ENCODE measurements at places on chromosomes 13 and 19. TPM values are rescaled to one million over a fixed set of nuclear protein-coding genes. Genes with fewer than 3 reads are reported as not detected.
A peak's percentile ranks its signal among the peaks of the same experiment; 100 is the strongest.

CD70 gene
- polyA plus RNA-seq, result not detected

PROZ gene
- polyA plus RNA-seq, result 0.17 TPM

MBD3L1 gene
- not detected for polyA plus RNA-seq

HS6ST3 gene
- polyA plus RNA-seq, result 0.23 TPM

EXOC3L2 gene
- polyA plus RNA-seq, result 3.0 TPM

CDC42EP5 gene
- polyA plus RNA-seq, result 32.7 TPM

- DNase-seq, result no peak
Measured at GRCh38 chr19:44823373-44823698, 14.4 kb downstream of the BCAM start.

DNA sequence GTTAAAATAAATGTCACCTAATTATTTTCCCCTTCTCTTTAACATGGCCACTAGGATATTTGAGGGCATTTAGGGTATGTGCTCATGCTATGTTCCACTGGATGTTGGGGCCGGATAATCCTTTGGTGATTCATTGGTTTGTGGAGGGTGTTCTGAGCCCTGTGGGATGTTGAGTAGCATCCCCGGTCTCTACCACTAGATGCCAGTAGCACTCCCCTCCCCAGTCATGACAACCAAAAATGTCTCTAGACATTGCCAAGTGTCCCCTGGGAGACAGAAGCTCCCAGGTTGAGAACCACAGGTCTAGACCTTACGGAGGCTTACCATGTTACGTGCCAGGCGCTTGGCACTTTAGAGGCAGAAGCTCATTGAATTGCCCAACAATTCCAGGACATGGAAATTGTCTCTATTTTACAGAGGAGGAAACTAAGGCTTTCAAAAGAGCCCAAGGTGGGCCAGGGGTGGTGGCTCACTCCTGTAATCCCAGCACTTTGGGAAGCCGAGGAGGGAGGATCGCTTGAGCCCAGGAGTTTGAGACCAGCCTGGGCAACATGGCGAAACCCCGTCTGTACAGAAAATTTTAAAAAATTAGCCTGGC, 14.1 kb downstream of the SHANK1 start:
- no peak for DNase-seq

DNA sequence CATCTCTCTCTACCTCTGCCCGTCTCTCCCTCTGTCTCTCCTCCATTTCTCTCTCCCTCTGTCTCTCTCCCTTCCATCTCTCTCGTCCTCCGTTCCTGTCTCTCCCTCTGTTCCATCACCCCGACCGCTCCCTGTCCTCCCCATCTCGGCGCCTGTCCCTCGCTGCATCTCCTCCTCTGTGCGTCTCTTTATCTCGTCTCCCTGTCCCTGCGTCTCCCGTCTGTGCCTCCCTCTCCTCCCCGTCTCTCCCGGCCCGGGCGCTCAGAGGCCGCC, 4.6 kb downstream of the GRIN2D start:
- peak; percentile 26 for DNase-seq

- no peak for DNase-seq
Measured at GRCh38 chr13:106493533-106494220, 41.8 kb downstream of the EFNB2 start.

DNA sequence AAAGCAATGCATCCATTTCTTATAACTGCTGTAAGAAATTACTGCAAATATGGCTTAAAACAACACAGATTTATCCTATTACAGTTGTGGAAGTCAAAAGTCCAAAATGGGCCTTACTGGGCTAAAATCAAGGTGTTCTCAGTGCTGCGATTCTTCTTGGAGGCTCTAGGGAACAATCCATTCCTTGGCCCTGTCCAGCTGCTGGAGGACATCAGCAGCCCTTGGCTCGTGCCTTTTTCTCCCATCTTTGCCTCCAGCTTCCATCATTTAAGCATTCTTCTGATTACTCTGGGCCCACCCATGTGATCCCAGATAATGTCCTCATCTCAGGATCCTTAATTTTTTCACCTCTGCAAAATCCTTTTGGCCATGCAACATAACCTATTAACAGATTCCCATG, 607.1 kb downstream of the DCT start:
- DNase-seq, result no peak

- DNase-seq, result no peak
Measured at GRCh38 chr13:71148396-71148795, 718.6 kb downstream of the DACH1 start.

DNA sequence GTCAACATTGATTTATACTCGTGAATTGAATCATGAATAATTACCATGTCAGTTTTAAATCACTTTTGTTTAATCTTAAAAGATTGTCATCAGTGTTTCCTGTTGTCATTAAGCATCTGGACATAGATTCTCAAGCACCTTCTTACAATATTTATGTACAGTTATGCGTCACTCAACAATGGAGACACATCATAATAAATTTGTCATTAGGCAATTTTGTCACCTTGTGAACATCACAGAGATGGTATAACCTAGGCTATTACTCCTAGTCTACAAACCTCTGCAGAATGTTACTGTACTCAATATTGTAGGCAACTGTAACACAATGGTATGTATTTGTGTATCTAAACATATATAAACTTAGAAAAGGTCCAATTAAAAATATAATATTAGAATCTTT, 2130.9 kb upstream of the PCDH20 start:
- no peak for DNase-seq

GRCh38 chr19:465056-465816, 4.4 kb upstream of the SHC2 start:
- DNase-seq, result no peak

DNA sequence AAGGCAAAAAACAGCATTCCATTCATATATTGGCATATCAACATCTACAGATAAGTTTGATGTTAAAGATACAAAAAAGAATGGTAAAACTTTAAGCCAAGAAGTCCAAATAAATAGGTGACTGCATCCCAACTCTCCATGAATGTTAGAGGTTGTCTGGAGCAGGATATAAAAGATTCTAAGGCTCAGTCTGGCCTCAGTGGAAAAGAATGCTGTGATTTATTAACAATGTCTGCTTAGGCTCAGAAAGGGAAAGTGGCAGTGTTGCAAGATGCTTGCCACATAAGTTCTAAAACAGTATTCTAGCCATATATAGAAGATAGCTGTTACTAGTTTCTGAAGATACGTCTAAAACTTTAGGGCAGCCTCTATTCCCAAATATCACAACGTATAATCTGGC, 179.8 kb upstream of the NBEA start:
- DNase-seq, result no peak

GRCh38 chr13:22948421-22948820, 232.4 kb upstream of the SGCG start:
- no peak for DNase-seq

- no peak for DNase-seq
Measured at GRCh38 chr13:24214528-24214927, 54.0 kb downstream of the SPATA13 start.

DNA sequence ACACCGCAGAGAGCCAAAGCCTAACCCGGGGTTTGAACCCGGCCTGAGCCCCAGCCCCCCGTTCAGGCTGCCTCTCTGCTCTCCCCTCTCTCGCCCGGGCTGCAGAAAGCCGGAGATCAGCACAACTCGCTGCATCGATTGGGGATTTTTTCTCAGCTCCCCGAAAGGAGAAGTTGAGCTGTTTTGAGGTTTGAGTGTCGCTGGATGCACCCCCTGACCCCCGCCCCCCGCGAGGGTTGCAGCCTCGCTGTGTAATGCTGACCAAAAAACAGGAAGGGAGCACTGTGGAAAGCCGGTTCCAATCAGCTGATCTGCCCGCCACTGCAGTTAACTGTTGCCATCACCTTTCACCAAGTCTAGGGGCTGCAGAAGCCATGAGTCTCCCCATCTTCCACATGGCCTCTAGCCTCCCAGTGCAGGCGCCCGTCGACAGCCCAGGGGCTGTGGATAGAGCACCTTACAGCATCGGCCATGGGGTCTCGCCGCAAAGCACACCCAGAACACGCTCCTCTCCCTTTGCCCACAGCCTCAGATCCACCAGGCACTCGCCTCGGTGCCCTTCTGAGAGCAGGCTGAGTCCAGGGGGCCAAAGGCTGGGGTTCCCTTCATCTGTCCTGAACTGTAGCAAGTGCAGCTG, 34.5 kb downstream of the MYO9B start:
- peak; percentile 38 for DNase-seq

GRCh38 chr13:25473864-25474263, 102.1 kb downstream of the ATP8A2 start:
- no peak for DNase-seq
